ENCODE measurements at places on chromosomes 11 and 22.

- DNase-seq: no peak
These were observed 33.4 kb downstream of the MN1 start for GRCh38 chr22:27768027-27768653.

DNA sequence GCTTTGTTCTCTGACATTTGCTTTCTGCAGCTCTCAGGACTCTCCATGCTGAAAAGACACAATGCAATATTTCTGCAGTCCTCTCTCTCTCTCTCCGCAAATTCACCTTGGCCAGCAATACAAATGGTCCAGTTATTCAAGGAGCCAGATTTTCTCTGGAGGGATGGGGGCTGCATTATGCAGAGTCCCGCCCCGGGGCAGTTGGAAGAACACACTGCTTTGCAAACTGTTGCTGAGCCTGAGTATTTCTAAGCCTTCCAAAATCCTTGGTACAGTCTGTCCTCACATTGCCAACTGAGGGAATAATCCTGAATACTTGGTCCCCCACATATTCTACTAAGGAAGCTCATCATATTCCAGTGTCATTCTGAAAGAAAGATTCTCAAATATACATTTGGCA, 94.3 kb upstream of the ZC3H12C start:
- no peak for DNase-seq

DNA sequence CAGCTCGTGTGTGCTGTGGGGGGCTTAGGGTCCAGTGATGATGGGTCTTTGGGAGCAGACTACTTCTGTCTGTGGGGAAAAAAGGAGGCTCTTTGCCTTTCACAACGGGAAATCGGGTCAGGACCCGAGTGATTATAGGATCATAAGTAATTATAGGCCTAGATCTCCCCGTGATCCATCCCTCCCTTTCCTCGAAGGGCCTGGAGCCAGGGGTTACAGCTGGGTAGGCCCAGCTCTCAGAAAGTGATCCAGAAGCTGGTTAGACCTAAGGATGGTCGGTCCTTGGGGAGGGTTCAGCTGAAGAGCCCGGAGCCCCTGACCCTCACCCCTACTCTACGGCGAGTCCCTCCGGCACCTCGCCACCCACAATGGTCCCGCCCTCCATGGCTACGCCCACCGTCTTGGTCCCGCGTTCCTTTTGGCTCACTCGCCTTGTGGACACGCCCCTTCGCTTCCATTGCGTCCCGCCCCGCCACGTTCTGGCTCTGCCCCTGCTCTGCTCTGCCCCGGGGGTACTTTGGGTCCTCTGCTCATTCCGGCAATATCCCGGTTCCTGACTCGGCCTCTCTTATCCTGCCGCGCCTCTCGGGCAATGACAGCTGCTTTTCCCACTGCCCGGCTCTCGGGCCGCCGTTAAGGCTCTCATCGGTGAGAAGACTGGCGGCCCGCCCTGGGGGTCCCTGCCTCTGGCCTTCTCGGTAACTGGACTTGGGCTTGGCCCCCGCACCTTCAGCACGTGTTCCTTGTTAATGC, 5.0 kb downstream of the IGSF22 start:
- DNase-seq: peak; percentile 77

- DNase-seq: no peak
These were observed 16.0 kb upstream of the BMAL1 start for GRCh38 chr11:13261591-13262061.

- DNase-seq: no peak
These were observed 48.5 kb upstream of the SLC35C1 start for GRCh38 chr11:45756384-45757010.

DNA sequence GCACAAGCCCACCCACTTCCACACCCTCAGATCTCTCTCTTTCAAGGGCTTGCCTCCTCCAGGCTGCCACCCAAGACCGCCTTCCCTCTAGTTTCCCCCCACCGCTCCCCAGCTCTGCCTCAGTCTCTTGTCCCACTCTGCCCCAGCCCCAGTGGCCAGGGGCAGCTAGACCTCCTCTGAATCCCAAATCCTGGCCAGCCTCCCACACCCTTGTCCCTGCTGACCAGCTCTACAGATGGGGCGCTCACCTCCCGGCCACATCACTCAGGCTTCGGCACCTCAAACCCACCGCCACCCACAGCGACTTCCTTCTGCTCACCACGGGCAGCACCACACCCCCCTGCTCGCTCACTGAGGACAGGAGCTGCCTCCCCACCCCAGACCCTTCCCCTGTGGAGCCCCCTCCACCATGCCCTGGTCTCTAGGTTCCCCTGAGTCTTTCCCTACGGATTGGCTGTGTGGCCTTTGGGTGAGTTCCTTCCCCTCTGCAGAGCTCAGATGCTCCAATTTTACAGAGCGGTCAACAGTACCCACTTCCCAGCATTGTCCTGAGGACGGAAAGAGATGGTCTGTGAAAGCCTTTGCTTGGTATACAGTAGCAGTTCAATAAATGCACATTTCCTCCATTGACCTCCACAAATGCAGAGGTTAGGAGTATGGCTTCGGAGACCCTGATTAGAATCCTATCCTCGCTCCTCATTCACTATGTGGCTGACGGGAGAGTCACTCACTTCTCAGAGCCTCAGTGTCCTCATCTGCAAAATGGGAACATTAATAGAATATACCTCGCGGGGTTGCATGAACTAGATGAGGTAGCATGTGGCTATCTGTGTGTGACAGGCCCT, 11.5 kb upstream of the SPI1 start:
- DNase-seq: no peak

GRCh38 chr11:105315287-105315686, 175.7 kb upstream of the CARD18 start:
- no peak for DNase-seq

- no peak for DNase-seq
These were observed 20.3 kb downstream of the STK33 start for GRCh38 chr11:8573777-8574176.

- DNase-seq: no peak
These were observed 270.8 kb upstream of the SESN3 start for GRCh38 chr11:95501761-95502266.

DNA sequence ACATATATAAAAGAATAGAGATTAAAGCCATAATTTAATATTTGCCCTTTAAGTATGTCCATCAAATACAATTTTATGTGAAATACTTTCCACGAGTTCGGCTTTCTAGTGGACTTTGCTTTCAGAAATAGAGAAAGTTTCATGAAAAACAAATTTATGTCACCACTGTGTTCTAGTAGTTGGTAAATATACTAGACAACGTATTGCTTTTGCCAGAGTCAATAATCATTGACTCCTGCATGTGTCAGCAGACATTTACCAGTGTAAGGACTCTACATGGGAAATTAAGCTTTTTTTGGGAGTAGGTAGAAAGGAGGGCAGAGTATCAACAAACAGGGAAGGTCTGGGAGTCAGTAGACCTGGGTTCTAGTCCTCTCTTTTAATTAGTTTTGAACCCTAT, 32.3 kb upstream of the CAT start:
- no peak for DNase-seq

DNA sequence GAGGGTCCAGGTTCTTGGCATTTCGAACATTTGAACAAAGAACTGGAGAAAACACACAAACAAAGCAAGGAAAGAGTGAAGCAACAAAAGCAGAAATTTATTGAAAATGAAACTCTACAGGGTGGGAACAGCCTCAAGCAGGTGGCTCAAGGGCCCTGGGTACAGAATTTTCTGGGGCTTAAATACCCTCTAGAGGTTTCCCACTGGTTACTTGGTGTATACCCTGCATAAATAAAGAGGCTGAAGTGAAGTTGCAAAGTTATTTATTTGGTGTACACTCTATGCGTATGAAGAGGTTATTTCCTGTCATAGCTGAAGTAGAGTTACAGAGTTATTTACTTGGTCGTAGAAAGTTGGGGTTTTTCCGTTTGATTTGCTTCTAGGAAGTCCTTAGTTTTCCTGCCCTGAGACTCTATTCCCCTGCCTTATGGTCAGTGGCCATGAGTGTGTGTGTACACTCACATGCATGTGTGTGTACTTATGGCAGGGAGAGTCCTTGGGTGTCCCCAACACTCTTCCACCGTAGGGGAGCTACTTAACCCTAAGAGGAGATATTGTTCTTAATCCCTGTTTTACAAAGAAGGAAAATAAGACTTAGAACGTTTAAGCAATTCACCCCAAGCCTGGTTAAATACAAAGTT, 5.6 kb upstream of the SMCO4 start:
- DNase-seq: no peak

DNA sequence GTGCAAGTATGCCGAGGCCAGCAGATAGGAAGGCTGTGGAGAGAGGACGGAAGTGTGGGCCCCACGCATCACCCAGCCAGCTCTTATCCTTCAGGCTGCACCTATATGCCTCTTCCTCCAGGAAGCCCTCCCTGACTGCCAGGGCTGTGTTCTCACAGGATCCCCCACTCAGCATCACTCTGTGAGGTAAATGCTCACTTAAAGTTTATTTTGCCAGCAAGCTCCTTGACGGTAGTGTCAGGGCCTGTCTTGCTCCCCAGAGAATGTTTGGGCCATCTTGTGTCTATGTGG, 4.4 kb downstream of the TBX10 start:
- no peak for DNase-seq

DNA sequence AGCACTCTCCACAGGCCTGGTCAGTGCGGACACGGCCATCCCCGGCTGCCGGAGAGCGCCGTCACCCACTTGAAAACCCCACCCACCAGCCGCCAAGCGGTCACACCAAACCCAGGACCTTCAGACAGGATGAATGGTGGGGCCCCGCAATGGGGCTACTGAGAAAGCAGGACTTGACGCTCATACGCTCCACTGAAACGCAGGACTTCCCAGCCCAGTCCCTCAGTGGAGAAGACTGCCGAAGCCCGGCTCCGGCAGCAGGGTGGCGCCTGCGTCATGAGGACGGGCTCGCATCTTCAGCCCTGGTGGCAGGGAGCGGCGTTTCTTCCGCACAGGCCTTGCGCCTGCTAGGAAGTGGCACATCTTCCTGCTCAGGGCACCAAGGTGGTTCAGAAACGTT, 15.3 kb upstream of the PHLDA2 start:
- DNase-seq: no peak

DNA sequence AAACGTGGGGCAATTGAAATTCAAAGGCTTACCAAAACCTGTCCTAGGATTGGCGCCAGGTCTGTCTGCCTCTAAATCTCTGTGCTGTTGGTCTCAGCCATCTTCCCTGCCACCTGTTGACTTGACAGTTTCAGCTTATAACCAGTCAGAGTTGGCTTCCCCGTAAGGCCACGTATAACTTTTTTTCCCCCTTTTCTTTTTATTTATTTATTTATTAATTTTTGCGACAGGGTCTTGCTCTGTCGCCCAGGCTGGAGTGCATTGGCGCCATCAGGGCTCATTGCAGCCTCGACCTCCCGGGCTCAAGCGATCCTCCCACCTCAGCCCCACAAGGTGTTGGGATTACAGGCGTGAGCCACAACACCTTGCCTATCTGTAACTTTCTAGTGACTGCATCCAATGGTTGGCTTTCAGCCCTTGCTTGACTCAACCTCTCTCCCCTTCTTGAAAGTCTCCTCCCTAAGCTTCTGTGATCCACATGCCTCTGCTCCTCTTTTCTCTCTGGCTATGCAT, 1.4 kb upstream of the SYVN1 start:
- DNase-seq: no peak

GRCh38 chr11:69362315-69362714, 68.4 kb downstream of the MYEOV start:
- DNase-seq: no peak

DNA sequence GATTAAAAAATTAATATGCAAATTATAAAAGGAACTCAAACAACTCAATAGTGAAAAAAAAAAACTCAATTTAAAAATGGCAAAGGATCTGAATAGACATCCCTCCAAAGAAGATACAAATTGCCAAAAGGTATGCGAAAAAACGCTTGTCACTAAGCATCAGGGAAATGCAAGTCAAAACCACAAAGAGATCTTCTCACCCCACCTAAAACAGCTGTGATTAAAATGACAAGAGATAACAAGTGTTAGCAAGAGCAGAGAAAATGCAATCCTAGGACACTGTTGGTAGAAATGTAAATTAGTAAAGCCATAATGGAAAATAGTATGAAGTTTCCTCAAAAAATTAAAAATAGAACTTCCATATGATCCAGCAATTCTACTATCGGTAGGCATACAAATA, 166.3 kb upstream of the ZC3H12C start:
- no peak for DNase-seq

DNA sequence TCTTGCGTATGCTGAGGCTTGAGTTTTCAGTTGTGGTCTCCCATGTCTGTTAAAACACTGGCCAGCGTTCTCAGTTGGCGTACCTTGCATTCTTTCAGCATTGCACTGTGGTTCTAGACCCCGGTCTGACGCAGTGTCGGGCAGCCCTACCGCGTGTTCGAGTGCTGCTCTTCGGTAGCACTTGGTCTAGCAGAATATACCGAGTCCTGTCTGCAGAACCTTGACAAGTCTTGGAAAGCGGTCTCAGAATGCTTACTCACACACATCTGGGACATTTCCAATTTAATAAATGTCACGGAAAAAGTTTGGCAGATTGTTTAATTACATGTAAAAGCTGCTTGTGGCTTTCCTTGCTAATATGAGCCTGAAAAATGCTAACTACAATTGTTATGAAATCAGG, 32.6 kb downstream of the PPFIA1 start:
- no peak for DNase-seq

- no peak for DNase-seq
These were observed at the start of gene SLC17A6 for GRCh38 chr11:22337596-22338485. Gene SLC17A6, plus strand, starts transcription at chr11:22338381. Its CDS starts 153 bp downstream, at chr11:22338534.

Measured in activated effector memory CD4-positive, alpha-beta T cell treated with Interleukin-2 at 50 U/mL for 16 hours (primary cell).